ENCODE measurements at places on chromosomes 5 and 9. TPM values are rescaled to one million over a fixed set of nuclear protein-coding genes. Genes with fewer than 3 reads are reported as not detected.

- DNase-seq = no peak
These were observed 774.8 kb downstream of the KCTD16 start for GRCh38 chr5:144945503-144945902.

DNA sequence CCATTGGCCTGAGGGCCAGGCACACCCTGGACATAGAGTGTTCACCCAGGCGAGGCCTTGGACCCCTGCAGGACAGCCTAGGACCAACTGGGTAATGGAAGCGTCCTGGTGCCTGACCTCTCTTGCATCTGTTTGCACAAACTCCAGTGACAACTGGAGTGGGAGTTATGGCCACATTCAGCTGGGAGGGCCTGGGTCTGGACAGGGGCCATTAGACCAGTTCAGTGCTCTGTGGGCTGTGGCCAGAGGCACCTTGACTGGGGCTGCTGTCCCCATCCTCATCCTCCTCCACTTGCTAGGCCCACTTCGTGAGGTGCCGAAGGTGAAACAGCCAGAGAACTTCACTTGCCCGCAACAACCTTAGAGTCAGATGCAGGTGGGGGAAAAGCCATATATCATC is 372.7 kb upstream of the IRX1 start:
- DNase-seq = no peak

DNA sequence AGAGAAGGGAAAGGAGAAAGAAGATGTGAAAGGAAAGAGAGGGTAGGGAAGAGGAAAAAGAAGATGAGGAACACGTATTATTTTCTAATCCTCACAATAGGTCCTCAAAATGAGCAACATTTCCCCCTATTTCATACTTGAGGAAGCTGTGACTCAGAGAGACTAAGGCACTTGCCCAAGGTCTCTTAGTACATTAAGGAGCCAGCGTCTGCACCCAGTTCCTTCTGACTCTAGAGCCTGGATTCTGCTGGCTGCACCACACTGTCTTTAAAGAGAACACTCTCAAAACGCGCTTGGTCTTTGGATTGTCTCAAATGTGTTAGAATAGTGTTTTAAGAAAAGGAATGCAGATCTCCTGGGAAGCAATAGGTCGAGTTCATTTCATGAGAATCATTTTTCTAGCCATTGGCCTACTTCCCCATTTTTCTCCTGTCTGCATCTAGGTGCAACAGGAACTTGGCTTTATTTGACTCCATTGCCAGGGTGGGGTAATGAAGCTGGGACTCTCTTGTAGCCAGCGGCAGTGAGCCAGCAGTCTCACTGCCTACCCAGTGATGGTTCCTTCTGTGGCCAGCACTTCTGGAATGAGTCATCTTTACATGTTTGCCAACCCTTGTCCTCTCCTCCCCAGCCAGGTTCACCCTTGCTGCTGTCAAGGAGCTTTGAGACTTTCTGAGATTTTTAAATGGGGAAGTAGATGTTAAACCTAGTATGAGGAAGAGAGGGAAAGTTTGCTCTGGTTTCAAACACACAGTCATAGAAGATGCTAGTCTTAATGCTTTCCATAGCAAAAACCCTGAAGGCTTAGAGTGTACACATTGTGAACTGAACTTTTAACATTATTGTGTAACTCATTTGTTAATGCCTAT is 82.7 kb downstream of the DOCK8 start:
- DNase-seq = no peak

- no peak for DNase-seq
These were observed 639 bp downstream of the INVS start for GRCh38 chr9:100099722-100100042.

The GBGT1 gene
- 1.6 TPM for polyA plus RNA-seq

The RNF224 gene
- polyA plus RNA-seq = 3.0 TPM

GRCh38 chr9:34252670-34253459 is 74.0 kb downstream of the UBAP1 start:
- no peak for DNase-seq

DNA sequence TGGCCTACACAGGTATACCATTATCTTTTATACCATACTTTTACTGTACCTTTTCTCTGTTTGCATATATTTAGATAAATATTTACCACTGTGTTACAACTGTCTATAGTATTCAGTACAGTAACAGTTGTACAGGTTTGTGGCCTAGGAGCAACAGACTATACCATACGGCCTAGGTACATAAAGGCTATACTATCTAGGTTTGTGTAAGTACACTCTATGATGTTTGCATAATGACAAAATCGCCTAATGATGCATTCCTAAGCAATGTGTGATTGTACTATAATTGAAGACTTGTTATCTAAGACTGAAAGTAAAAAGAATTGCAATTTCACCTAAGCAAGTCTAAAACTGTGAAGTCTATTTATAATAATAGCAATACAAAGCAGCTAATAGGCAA is 3.9 kb downstream of the C9orf72 start:
- no peak for DNase-seq

- no peak for DNase-seq
These were observed 5.1 kb downstream of the PPP1R26 start for GRCh38 chr9:135484460-135485277.

The NDUFB6 gene
- polyA plus RNA-seq = 69.8 TPM

The GABRA6 gene
- polyA plus RNA-seq = not detected

DNA sequence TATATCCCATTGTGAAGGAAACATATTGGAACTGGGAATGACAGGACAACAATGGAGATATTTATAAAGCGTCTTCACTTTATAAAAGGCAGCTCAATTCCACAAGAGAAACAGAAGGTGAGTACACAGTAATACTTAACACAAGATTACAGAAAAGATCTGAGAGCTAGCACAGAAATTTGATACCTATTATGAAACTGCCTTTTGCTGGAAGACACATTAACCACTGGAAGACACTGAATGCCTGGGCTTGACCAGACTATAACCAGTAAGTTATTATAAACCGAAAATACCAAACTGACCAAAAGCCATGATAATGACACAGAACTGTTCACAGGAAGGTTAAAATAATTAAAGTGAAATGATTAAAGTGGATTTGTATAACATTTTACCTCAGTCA is 195.4 kb downstream of the NR2F1-AS1 start:
- no peak for DNase-seq

DNA sequence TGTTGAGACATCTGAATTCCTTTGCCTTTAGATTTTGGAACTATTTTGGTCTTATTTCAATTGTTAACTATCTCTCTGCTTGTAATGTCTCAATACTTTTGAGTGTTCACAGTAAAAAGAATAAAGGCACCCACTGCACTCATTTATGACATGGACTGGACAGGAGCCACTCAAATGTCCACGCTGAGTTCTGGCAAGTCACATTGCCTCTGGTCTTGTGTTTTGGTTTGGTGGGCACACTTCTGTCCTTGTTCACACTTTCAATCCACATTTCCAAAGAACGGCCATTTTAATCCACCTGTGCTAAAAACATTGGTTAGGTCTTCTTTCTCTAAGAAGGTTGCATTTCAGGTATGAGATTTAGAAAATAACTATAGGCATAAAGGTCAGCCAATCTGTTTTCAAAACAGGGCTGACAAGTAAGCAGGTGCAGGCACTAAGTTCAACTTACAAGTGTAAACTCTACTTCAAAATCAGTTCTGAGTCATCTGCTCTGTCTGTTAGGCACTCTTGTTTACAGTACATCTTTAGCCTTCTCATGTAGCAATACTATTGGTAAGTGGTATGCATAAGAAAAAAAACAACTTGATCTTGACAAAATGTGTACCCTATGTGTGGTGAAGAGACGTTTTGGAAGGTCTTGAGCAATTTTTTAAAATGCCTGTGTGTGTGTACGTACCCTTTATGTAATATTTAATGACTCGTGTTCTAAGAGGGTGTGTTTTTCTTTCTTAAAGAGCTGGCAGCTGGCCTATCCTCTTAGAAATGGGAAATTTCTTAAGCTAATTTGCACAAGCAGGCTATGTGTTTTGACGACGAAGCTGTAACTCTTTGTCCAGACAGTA is 31.5 kb upstream of the ZFAND5 start:
- DNase-seq = no peak

DNA sequence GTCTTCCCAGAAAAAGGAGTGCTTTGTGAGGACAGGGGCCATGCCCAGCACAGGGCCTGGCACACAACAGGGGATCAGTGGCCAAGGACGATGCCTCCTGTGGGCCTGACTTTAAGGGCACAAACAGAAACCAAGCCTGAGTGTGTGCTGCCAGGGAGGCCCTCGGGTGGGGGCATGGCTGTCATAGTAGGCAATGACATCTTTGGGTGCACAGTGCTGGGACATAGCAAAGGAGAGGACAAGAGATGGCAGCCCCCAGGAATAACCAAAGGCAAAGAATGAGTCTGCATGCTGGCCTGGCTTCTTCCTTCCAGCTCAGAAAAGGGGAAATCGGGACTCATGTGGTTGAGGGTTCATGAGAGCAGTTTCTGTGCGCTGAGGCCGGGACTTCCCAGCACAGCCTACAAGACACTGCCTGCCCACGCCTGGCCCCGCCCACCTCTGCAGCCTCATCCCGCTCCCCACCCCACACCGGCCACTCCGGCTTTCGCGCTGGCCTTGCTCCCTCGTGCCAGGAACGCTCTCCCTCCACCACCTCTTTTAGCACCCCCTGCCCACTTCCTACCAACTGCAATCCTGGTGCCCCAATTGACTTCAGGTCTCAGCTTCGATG is 13.8 kb upstream of the LHX2 start:
- no peak for DNase-seq

GRCh38 chr5:31981361-31981945 is 192.7 kb downstream of the GOLPH3 start:
- DNase-seq = no peak

DNA sequence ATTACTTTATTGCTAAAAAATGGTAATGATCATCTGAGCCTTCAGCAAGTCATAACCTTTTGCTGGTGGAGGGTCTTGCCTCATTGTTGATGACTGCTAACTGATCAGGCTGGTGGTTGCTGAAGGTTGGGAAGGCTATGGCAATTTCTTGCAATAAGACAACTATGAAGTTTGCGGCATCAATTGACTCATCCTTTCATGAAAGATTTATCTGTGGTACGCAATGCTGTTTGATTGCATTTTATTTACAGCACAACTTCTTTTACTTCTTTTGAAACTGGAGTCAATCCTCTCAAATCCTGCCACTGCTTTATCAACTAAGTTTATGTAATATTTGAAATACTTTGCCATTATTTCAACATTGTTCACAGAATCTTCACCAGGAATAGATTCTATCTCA is 58.3 kb upstream of the ACO1 start:
- no peak for DNase-seq

DNA sequence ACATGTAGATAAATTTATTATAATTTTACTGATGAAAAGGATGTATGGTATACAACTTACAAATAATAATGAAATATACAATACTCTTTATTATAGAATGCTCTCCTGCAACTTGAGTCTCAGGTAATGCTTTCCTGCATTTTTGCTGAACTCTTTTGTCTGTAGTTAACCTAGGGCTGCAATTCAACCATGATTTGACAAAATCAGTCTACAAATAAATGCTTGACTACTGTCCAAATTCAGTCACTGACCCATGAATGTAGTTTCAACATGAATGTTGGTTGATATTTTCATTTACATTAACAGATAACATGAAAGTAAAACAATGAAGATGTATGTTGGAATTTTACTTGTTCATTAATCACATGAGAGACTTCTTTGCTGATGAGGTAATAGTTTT is 320.9 kb downstream of the ZSWIM6 start:
- DNase-seq = no peak

DNA sequence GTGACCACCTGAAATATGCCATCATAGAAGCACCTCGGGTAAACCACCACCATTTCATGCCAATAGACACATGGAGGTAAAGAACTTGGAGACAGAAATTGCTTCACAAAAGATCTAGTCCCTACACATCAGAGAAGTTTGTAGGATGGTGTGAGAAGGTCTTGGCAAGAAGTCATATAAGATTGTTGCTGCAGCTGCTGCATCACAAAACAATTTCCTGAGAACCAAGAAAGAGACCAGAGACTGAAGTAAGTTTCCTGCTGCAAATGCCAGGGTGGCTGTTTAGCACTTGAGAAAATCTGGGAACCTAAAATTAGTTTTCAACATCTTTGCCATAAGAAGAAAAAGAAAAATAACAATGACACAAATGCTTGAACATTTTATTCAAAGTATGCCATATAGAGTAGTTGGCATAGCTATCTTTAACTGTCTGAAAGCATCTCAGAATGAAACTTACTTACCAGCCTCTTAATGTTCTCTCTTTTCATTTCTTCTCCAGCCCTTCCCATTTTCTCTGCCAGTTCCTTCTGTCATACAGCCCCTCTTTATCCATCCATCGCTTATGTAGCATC is 114.3 kb downstream of the KCTD16 start:
- DNase-seq = no peak

All from right renal cortex interstitium (tissue), 3 donors.